Activated naive CD4-positive, alpha-beta T cell treated with anti-CD3 and anti-CD28 coated beads for 36 hours (primary cell): ENCODE measurements at places on chromosomes 1 and 21.

GRCh38 chr1:4044967-4045366 is 144.9 kb upstream of the C1orf174 start:
- no peak for DNase-seq

- no peak for DNase-seq
Observed at GRCh38 chr1:169495916-169496315, 10.2 kb upstream of the SLC19A2 start.

GRCh38 chr1:200670242-200671118 is 773 bp upstream of the DDX59 start:
- DNase-seq, result peak; percentile 39

- DNase-seq, result no peak
Observed at GRCh38 chr1:242086093-242086492, 87.2 kb upstream of the MAP1LC3C start.

GRCh38 chr1:100299521-100300222 is 33.7 kb downstream of the RTCA start:
- no peak for DNase-seq

DNA sequence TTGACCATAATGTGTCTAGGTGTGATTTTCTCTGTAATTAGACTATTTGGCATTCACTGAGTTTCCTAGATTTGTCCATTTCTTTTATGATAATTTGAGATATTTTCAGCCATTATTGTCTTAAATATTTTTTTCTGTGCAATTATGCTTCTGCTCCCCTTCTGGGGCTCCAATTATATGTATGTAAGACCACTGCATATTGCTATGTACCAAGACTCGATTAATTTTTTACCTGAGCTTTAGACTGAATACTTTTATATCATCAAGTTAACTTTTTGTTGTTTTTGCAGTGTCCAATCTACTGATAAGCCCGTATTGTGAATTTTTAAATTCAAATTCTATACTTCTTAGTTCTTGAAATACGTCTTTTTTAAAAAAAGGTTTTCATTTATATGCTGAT is 5.1 kb upstream of the TAF1A start:
- no peak for DNase-seq

- peak; percentile 71 for DNase-seq
Observed at GRCh38 chr1:212721388-212722247, 22.0 kb upstream of the BATF3 start.

- no peak for DNase-seq
Observed at GRCh38 chr1:29519108-29519787, 282.9 kb downstream of the PTPRU start.

DNA sequence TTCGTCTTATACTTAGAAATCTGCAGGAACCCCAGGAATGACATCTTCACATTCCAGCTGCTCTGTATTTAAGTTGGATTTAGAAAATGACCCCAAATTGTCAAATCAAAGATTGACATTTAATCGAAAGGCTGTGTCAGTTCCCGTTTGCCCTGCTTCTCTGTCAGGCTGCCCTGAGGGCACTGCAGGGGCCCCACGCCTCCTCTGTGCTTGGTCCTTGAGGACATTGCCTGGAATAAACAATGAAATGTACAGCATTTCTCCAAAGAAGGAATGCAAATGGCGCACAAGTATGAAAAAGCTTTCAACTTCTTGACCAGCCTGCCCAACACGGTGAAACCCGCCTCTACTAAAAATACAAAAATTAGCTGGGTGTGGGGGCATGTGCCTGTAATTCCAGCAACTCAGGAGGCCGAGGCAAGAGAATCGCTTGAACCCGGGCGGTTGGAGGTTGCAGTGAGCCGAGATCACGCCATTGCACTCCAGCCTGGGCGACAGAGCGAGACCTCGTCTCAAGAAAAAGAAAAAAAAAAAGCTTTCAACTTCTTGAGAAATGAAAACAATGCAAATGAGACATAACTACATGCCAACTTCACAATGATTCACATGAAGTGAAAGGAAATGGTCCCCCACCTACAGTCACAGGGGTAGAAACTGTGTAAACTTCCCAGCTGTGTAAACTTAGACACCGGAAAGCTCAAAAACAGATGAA is 3.0 kb downstream of the TMPRSS3 start:
- DNase-seq, result peak; percentile 62

GRCh38 chr1:223716302-223716862 is 4.0 kb downstream of the CAPN2 start:
- DNase-seq, result peak; percentile 49

DNA sequence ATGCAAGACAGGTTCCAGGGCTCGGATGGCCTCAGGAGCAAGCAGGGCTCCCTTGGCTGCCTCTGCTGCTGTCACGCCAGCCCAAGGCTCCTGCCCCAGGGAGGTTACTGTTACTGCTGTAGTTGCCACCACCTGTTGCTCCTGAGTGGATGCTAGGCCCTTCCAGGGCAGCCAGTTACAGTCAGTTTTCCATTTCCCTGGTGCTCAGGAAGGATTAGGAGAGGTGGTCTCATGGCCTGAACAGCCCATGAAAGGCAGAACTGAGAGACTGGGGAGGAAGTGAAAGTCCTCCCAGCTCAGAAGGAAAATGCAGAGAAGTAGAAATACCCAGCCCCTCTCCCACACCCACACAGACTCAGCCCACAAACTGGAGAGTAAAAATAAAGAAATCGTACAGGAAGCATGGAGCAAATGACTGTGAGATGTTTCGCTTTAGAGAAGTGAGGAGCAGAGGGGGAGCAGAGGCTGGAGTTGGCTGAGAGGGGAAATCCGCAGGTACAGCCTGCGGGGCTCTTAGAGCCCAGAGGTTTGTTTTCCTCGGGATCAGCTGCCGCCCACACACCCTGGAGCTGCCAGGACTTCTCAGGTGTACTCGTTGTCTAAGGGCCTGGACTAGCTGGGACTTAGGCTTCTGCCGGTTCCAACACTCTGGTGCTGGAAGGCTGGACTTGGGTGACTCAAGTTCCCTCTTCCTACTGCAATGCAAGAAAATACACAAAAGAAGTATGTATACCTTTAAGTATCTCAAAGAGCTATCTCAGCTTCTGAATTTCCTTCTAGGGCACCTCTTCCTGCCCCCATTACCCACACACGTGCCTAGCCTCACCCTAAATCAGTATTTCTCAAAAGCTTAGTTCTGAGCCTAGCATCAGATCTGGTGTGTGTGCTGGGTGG is 2.3 kb downstream of the IL6R start:
- peak; percentile 78 for DNase-seq

DNA sequence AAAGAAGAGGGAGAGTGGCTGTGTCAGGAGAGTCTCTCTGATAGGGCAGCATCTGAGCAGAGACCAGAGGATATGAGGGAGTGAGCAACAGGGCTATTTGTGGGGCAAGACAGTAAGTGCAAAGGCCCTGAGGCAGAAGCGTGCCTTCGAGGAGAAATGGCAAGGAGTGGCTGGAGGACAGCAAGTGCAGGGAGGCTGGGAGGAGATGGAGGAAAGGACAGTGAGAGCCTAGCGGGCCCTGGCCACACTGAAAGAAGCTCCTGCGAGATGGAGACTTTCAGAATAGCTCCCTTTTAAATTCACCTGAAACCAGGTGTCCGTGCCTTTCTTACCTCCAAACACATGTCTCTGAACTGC is 25.2 kb downstream of the EXOC8 start:
- no peak for DNase-seq

- no peak for DNase-seq
Observed at GRCh38 chr1:21331752-21332478, 41.7 kb upstream of the ECE1 start.

DNA sequence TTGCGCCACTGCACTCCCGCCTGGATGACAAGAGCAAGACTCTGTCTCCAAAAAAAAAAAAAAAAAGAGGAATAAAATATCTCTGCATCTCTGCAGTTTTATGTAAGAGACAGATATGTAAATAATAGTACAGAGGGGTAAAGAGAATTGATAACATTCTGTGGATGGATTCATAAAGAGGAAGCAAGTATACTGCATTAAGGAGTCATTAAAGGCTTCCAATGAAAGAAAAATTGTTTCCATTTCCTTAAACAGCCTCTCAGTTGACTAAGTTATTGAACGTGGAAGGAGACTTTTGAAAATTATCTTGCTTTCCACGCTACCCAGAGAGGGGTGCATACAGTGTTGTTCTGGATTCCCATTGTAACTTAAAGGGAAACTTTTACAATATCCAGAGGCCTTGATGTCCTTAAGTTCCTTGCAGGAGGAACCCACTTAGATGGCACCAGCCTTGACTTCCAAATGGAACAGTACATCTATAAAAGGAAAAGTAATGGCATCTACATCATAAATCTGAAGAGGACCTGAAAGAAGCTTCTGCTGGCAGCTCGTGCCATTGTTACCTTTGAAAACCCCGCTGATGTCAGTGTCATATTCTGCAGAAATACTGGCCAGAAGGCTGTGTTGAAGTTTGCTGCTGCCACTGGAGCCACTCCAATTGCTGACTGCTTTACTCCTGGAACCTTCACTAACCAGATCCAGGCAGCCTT is 13.8 kb downstream of the CEP350 start:
- DNase-seq, result no peak

GRCh38 chr1:159282118-159282517 is 20.0 kb upstream of the FCER1A start:
- no peak for DNase-seq

DNA sequence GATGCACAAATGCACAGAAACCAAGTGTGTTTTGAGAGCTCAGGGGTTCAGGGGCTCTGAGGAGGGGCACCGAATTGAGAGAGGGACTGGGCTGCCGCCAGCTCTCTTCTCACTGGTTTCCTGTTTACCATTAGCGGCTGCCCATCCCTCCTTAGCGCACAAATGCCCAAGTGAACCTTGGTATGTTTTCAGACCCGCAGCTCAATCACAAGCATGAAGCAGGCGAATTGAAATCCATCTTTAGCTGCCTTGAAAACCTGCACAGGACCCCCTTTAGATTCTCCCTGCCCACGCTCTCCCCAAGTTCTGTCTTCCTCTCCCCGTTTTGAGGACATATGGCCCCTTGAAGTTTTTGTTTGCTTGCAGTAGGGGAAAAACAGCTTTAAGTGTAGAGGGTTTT is 61.1 kb upstream of the ACOT11 start:
- DNase-seq, result no peak

GRCh38 chr1:202315576-202316168 is 26.1 kb downstream of the UBE2T start:
- peak; percentile 89 for DNase-seq

- no peak for DNase-seq
Observed at GRCh38 chr1:30795026-30795425, 37.5 kb upstream of the LAPTM5 start.

GRCh38 chr1:116175611-116176010 is 64.4 kb downstream of the MAB21L3 start:
- DNase-seq, result no peak

DNA sequence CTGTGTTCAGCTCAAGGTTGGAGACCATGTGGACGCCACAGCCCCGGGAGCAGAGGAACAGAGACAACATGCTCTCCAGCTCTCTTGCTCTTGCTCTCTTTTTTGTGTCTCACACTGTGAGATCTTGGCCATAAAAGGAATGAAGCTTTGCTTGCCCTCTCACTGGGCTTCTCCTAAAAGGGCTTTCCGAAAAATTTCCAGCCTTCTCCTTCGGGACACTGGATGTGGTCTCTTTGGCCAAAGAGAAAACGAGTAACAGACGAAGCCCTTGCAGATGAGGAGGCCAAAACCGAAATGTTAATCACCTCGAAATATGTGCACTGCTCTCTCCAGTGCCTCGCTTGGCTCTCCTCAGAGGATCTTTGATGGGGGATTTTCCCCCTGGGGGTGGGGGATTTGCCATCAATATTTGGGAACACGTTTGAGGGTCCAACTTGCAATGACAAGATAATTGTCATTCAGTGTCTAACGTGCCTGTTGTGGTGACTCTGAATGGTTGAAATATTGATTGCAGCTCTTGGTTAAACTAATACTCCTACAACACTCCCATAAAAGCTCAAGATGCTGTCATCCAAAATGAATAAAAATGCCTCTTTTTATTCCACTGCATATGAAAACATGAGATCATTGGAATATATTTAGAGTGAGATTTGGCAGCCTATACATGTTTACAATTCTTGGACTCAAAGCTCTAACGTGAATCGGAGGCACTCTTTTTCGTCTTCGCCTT is 68.6 kb upstream of the ANGPTL1 start:
- DNase-seq, result no peak

GRCh38 chr1:5632224-5632623 is 360.0 kb downstream of the NPHP4 start:
- DNase-seq, result peak; percentile 33

DNA sequence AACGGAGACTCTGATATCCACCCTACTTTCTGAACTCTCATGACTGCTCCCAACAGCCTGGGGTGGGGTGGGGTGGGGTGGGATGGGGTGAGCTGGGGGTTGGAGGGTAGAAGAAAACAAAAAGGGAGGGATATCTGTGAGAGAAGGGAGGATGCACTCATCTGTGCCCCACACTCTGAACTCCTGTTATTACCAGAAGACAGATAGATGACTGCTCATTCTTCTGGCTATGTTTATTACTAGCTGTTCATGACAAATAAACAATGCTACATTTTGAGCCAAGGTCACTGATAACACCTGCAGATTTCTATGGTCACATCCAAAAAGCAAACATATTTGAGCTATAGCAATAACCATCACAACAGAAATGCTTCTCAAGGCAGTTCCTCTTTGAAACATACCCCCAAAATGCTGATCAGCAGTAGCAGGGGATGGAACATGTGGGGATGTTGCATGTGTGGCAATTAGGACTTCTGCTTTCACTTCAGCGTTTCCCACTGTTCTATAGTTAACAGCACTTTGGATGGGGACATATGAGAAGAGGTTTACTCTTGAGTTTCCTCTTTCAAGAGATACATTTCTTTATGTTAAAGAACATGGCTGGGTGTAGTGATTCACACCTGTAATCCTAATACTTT is 43.3 kb downstream of the GPR3 start:
- DNase-seq, result no peak

DNA sequence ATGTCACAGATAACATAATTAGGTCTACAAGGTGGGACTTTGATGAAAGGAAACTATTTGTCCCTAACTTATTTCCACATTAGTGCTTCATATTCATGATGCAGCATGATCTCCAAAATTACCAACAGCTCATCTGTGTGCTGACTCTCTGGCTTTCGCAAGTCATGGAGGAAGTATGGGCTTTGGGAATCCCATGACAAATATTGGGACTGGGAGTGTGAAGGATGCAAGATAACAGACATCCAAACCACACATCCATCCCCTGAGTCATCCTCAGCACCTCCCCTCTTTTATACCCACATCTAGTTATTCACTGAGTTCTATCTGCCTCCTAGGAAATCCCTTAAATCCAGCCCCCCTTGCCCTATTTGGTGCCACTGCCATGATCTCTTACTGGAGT is 102.8 kb upstream of the COL24A1 start:
- DNase-seq, result no peak

GRCh38 chr1:15139654-15140350 is 13.7 kb upstream of the TMEM51 start:
- DNase-seq, result no peak
